ENCODE measurements at places on chromosomes 6 and 20. TPM values are rescaled to one million over a fixed set of nuclear protein-coding genes. Genes with fewer than 3 reads are reported as not detected.

SLC22A7 gene
- total RNA-seq = not detected

UQCC2 gene
- 70.0 TPM for total RNA-seq

WFDC12 gene
- not detected for total RNA-seq

SIRPA gene
- total RNA-seq = 12.8 TPM

TCP11 gene
- total RNA-seq = 1.7 TPM

Measured in PC-3 (cell line).